ENCODE measurements at places on chromosomes 16 and 17.
A peak's percentile ranks its signal among the peaks of the same experiment; 100 is the strongest.

GRCh38 chr17:82320956-82321927, 3.8 kb upstream of the CD7 start:
- DNase-seq: peak; percentile 88

DNA sequence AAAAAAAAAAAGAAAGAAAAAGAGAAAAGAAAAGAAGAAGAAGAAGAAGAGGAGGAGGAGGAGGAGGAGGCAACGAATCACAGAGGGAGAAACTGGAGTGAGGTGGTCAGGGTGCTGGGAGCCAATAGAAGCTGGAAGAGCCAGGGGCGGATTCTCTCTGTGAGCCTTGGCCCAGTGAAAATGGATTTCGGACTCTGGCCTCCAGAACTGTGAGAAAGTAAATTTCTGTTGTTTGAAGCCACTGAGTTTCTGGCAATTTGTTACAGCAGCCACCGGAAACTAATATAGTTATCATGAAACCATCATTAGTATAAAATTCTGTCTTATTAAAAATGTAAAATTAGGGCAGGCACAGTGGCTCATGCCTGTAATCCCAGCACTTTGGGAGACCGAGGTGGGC, 27.7 kb upstream of the WFIKKN2 start:
- DNase-seq: no peak

DNA sequence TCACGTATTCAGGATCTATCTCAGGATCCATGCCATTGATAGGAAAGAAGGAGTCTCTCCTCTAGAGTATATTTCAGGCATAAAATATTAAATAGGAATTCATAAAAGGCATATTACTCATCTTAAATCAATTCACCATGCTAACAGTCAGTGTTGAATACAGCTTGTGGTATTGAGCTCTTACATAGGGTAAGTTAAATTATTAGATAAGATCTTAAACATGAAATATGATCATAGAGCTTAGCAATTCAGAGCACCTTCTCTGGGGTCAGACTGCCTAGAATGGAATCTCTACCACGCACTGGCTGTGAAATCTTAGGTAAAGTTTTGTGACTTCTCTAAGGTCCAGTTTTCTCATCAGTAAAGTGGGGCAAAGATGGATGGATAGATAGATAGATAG, 20.7 kb downstream of the MARCHF10 start:
- no peak for DNase-seq

- no peak for DNase-seq
These were observed 593 bp downstream of the CDIPT start for GRCh38 chr16:29862383-29862883.

DNA sequence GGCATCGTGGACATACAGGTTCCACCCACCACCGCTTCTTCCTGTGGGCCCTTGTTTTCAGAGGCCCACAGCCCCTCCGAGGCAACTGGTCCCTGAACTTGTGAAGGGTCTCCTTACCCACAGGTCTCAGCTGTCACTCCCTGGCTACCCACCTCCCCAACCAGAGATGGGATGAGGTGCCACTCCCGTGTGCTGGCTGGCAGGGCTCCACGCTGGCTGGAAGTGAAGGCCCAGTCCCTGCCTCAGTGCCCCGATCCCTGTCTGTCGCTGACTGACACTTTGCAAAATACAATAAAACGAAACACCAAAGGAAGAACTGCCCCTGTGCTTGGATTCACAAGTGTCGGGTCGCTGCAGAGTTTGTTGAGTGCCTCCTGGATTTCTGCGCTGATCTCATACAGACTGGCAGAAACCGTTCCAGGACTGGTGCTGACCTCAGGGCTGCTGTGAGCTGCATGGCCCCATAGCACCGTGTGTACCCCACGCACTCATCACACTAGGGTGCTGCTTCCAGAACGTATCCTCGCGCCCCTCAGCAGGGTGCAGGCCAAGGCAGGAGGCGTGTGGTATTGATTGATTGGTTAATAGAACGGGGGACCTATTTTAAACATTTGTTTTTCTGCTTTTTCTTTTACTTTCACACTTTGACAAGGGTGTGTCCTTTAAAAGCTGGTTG, 57.0 kb downstream of the PGS1 start:
- no peak for DNase-seq

- DNase-seq: no peak
These were observed 198.2 kb upstream of the CHMP6 start for GRCh38 chr17:80793421-80793820.

GRCh38 chr16:86258713-86259112, 251.6 kb upstream of the FOXF1 start:
- no peak for DNase-seq

DNA sequence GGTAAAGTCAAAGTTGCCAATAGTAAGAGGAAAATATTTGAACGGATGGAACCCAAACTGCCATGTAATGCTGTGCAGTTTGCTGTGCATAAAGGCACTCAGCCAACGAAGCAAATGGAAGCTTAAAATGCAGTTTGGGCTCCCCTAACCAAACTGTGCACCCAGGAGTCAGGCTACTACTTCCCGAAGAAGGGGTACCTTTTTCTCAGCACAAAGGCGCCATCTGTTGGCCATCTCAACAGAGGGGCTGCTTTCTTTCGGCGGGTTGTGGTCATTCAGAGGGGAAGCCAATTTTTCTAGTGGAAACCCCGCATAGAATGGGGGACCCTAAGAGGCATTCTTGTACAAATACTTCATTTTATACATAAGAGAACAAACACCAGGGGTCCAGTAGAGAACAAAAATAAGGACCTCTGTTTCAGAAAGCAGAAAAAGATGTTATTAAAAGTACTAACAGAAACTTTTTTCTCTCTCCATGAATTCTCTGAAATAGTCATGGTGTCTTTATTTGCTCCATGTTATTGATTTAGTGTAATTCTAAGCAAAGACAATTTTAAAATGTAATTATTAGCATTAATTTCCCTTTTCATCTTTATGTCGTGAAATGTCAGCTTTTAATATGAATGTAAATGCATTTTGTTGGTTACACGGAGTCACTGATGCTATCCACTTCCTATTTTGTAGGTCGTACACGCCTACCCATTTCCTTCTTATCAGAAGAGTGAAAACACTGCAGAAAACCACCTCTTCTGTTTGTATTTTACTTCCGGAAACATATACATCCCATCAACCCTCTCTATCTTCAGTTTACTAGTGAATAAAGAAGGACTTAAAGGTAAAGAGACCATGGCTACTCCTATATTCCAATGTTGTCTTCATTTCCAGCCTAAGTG, 453.3 kb downstream of the KCNJ2 start:
- no peak for DNase-seq

- DNase-seq: no peak
These were observed 31.8 kb downstream of the C16orf82 start for GRCh38 chr16:27098366-27099049.

GRCh38 chr17:57920916-57921703, 34.1 kb downstream of the CUEDC1 start:
- DNase-seq: no peak

GRCh38 chr17:77772461-77772897, 186.0 kb upstream of the TNRC6C start:
- peak; percentile 59 for DNase-seq

- DNase-seq: no peak
These were observed 27.2 kb downstream of the MAP2K4 start for GRCh38 chr17:12047681-12048376.

GRCh38 chr17:1365445-1366039, 34.5 kb downstream of the YWHAE start:
- peak; percentile 71 for DNase-seq

- DNase-seq: no peak
These were observed 172.8 kb upstream of the CHMP6 start for GRCh38 chr17:80818871-80819270.

DNA sequence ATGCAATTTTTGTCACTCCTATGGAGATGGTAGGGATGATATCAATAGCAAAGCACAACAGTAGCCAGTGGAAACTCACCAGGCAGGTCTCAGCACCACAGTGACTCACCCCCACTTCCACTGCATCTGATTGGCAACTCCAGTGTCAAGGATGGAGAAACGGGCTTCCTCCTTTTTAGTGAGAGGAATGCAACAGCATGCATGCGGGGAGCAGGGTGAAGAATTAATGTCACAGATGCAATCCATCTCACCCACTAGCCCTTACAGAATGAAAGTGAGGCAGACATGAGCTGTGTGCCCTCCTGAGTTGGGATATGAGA, 467.0 kb upstream of the C16orf82 start:
- DNase-seq: no peak

Data from CD8-positive, alpha-beta memory T cell (primary cell).